Effector CD8-positive, alpha-beta T cell (primary cell): ENCODE measurements at places on chromosomes 11 and 22.

DNA sequence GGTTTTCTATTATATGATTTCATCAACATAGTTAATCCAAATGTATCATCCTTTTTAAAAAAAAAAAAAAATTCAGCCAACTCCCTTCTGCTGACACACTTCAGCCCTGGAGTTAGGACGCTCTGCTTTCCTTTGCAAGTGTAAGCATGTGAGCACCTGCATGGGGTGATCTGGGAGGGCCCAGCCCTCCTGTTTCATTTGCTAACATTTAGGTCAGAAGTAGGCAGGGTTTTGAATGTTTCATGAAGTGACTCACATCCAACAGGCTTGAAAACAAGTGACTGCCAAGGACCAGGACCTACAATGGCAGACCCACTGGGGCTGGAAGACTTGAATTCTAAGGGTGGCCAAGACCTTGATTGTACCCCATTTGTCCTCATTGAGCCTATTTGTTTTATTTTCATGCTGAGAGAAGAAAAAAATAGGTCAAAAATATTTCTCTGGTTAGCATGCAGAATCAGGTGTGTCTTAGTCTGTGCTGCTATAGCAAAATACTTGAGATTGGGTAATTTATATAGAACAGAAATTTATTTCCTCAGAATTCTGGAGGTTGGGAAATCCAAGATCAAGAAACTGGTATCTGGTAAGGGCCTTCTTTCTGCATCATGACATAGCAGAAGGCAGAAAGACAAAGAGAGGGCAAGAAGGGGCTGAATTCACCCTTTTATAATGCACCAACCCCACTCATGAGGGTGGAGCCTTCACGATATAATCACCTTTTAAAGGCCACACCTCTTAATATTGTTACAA lies 137.6 kb downstream of the CD44 start:
- no peak for DNase-seq

GRCh38 chr11:75346912-75347647 lies 4.4 kb downstream of the ARRB1 start:
- no peak for DNase-seq

- DNase-seq: no peak
Observed at GRCh38 chr11:94417386-94417987, 16.3 kb upstream of the GPR83 start.

DNA sequence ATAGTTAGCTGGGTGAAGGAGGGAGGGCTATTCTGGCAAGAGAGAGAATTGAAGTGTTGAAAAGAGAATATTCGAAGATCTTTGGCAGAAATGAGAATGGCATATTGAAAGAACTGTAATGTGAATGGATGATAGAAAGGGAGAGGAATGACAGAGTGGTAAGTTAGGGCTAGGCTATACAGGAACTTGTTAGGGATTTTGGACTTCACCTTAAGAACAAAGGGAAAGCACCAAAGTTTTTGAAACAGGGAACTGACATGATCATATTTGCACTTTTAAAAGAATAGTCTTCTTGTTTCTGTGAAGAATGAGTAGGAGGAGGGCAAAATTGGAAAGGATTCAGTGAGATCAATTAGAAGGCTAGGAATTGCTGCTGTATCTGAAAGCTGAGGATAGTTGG lies 119.3 kb downstream of the METTL15 start:
- DNase-seq: no peak

- peak; percentile 34 for DNase-seq
Observed at GRCh38 chr11:119093942-119094815, 7.5 kb downstream of the DPAGT1 start.

- no peak for DNase-seq
Observed at GRCh38 chr22:20186183-20186870, 35.5 kb upstream of the CCDC188 start.

- DNase-seq: no peak
Observed at GRCh38 chr22:41777749-41778425, 22.6 kb upstream of the CCDC134 start.

GRCh38 chr11:83425137-83425466 lies 138.9 kb upstream of the CCDC90B start:
- DNase-seq: no peak

GRCh38 chr11:19628018-19628417 lies 84.6 kb upstream of the NAV2 start:
- DNase-seq: no peak

- DNase-seq: no peak
Observed at GRCh38 chr11:6268820-6269219, 9.2 kb downstream of the CCKBR start.

- no peak for DNase-seq
Observed at GRCh38 chr11:16632295-16633200, 105.9 kb upstream of the C11orf58 start.

- no peak for DNase-seq
Observed at GRCh38 chr11:17351172-17351509, 459 bp upstream of the NCR3LG1 start.

DNA sequence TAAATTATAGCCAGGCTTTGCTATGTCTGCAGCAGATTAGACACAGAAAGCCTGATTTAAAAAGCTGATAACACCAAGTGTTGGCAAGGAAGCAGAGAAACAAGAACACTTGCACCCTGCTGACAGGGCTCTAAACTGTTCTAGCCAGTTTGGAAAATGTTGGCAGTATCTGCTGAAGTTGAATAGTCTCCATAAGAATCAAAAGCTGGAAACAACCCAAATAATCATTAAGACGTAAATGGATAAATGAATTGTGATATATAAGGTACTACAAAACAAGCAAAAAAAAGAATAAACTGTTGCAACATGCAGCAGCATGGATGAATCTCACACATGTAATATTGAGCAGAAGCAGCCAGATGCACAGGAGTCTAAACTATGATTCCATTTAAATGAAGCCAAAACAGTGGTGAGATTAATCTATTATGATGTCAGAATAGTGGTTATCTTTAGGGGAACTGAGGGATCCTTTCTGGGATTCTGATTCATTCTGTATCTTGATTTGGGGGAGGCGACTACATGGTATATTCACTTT lies 40.4 kb upstream of the ADORA2A start:
- DNase-seq: no peak

GRCh38 chr11:116895048-116895757 lies 57.8 kb upstream of the APOA1 start:
- DNase-seq: peak; percentile 7

DNA sequence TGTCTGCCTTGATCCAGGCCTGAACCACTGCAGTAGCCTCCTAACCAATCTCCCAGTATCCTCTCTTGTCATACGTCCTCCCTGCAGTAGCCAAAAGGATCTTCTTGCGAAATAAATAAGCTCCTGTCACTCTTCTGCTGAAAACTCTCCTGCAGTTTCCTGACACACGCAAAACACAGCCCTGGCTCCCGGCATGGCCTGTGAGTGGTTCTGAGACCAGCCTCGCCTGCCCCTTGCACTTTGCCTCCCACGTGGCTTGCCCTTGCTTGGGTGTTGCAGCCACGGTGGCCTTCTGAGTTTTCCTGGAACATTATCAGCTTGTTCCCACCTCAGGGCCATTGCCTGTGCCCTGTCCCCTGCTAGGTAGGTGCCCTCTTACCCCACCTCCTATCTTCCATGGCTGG lies 7.2 kb downstream of the ZC3H7B start:
- DNase-seq: no peak

GRCh38 chr11:80104191-80104590 lies 663.4 kb upstream of the TENM4 start:
- DNase-seq: no peak

- DNase-seq: no peak
Observed at GRCh38 chr11:105968021-105968697, 53.9 kb downstream of the MSANTD4 start.

DNA sequence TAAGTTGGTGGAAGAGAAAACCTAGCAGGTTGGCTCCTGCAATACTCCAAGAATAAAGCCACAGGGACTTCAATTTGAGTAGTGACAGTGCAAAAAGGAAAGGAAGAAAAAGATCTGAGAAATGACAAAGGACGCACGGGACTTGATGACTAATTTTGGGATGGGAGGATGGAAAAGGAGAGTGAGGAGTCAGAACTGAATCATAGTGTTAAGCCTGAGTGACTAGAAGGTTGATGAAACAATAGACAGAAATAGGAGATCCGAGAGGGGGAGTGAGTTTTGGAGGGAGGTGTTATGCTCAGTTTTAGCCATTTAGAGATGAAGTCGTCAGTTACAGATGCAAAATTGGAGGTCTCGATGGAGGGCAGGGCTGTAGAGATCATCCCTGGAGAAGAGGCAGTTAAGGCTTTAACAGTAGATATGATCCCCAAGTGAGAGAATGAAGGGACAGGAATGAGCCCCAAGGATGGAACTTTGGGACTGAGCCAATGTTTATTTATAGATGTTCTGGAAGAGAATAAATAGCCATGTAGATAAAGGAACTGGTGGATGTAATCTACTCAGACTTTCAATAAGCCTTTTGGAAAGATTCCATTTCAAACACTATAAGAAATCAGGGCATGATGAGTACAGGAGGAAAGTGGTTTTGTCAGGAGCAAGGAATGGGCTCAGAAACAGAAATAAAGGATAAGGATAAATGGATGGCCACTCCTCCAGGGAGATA lies 108.9 kb upstream of the NCAM1 start:
- DNase-seq: no peak

GRCh38 chr11:124740277-124740882 lies 638 bp downstream of the NRGN start:
- peak; percentile 22 for DNase-seq

DNA sequence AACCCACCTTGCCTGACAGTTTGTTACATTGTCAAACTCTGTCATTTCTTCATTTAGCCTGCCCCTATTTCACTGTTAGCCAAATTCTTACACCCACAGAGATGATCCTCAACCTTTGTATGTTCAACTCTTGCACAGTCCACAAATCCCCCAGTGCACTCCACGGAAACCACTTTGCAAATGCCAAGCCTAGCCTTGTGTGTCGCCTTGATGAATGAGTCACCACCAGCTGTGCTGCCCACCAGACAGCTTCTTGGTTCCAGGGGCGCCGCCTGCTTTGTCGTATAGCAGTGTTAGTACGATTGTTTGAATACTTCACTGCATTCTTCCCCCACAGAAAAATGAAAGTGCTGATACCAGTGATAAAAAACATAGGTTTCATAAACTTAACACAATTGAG lies 686.3 kb downstream of the NTM start:
- no peak for DNase-seq

DNA sequence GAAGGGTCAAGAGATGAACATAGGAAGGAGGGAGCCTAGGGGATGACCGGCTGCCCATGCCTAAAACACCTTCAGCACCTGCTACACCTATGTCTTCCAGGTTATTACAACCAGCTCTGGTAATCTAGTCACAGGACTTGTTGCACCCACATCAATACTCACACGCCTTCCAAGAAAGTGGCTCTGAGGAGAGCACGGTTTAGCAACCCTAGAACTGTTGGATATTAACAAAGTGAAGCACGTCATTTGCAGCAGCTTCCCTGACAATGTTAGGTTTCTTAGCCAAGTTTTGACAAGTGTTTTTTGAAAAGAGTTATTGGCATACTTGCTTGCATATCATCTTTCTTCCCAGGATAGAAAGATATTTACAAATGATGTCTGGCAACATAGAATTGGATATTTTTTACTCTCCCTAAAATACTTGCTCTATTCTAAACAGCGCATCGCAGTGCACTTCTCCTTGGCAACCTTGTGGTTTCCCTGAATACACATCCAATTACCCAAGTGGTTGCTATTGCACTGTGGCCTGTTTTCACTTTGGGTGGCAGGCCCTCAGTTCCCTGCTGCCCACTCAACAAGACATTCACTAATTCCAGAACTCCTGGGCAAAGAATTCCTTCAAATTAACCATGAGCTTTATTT lies 94.3 kb upstream of the ARHGAP42 start:
- no peak for DNase-seq

DNA sequence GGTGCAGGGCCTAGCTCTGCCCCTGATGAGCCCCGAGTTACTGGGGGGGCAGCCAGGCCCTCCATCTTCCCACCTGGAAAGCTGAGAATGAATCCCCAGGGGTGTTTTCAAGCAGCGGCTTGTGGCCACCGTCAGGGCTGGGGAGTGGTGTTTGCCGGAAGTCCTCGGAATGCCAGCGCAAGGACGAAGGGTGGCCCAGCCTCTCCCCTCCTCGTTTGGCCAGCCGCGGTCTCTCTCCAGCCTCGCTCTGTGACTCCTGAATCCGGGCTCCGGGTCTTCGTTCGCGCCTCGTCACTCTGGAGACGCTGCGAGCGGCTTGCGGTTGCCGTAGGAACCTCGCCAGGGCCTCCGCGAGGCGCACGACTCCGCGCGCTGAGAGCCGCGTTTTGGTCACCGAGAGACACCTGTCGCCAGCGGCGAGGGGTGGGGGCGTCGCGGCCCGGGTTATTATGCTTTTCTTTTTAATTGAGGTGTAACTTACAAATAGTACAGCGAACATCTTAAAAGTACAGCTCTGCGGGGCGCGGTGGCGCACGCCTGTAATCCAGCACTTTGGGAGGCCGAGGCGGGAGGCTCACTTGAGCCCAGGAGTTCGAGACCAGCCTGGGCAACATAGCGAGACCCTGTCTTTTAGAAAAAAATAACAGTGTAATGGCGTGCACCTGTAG lies 6.3 kb upstream of the KDELR3 start:
- peak; percentile 9 for DNase-seq

DNA sequence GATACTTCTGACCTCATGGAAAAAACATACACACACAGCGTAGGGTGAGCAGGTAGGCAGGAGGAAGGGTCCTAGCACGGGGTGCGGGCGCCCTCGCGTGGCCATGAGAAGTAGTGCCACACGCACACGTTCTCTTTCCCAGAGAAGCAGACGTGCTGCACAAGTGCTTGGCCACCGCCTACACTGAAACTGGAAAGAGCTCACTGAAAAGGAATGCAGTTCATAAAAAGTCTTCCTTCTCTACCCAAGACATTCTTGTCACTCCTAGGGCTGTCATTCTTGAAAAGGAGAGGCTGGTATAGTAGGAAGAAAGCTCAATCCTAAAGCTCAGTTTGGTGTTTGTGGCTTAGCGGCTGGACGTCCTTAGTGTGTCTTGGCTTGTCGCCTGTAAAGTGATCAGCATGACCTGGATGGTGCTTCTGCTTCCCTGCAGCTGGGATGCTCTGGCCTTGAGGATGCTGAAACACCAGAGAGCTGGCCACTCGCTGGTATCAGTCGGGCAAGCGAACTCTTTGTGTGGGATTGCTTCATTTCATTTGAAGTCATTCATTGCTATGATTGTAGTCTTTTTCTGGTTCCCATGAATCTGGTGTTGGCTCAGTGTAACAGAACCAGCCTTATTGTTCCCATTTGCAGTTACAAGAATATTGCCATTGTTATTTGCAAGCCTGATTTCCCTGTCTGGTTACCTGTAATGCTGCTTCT lies 303.8 kb downstream of the NTM start:
- no peak for DNase-seq
